ENCODE measurements at places on chromosomes 13 and 19.

- DNase-seq, result peak; percentile 3
Measured at GRCh38 chr13:99657848-99658260, 156.6 kb downstream of the TM9SF2 start.

DNA sequence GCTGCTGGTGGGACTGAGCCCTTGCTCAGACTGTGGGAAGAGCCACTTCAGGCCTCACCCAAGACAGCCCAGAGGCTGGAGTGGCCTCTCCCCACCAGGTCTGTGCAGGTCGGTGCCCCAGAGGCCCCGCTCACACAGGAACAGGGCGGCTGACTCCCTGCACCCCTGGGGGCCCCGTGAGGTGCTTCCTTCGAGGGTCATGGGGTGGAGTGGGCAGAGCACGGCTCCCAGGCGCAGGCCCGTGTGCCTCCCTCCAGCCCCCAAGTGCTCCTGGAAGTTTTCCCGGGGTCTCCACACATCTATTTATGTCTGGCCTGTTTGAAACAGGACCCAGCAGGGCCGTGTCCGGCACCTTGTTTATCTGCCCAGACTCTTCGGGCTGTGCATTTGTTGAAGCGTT lies 9.5 kb upstream of the TMEM255B start:
- DNase-seq, result no peak

GRCh38 chr13:73948848-73949529 lies 185.2 kb downstream of the KLF12 start:
- no peak for DNase-seq

GRCh38 chr13:52862358-52863206 lies 14.1 kb upstream of the PCDH8 start:
- DNase-seq, result no peak

DNA sequence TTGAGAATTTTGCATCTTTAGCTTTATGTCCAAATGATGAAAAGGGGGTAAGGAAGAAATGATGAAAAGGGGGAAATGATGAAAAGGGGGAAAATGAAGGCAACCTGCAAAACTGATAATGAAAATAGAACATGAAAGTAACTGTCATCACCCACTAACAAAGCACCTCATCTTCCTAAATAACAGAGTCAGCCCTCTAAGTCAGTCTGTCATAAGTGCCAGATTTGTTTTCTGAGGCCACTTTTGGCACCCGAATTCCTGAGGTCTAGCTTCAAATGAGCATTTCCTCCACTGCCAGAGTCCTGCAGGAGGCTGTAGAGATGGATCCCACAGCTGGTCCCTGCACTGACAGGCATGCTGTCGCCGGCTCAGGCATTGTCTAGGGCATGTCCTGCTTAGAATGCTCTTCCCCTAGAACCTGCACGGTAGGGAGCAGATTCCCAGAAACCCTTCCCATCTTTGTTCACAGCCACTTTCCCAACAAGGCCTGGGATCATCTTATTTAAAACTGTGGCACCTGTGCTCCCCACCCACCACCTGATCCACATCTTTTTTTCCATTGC lies 25.3 kb downstream of the RAP2A start:
- DNase-seq, result no peak

DNA sequence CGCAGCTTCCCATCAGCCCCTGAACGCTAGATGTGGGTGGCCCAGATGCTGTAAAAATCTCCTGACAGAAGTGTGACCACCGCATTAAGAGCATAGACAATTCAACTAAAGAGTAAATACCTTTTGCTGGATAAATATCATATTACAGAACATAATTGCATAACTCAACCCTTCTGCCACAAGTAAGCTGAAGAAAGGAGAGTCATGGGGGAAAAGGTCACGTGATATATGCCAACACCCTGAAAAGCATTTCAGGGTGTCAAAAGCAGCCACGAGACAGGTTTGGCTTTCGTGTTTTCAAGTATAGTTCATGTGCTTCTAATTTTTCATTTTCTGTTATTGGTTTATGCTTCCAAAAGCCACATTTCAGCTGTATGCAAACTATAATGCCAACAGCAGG lies 71.3 kb downstream of the LHFPL6 start:
- no peak for DNase-seq

DNA sequence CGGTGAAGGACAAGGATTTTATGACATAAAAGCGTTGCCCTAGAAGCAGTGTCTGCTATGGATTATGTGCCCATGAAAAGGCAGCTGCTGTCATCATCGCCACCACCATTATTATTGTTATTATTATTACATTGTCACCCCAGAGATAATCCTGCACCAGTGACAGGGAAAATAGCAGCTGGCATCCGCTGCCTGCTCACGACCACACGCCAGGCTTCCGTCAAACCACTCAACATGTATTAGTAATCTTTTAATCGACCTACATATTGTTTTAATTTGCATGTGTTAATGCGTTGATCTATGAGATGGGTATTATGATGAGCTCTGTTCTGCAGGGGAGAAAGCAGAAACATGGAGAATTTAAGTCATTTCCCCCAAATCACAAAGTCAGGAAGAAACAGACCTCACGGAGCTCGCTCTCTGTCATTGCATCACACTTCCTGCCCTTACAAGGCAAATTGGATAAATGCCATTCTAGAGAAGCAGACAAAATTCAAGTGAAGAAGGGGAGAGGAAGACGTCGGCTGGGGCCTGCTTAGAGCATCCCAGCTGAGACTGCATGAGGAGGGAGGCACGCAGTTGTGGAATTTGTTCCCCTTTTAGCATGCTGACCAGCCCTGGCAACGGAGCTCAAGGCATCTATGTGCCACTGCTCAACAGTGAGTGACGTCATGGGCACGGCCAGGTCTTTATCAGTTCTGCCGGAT lies at the start of gene FFAR3:
Gene FFAR3, plus strand, starts transcription at position 594 of the 707 bp plus-strand sequence. CDS start 431 bp downstream, outside the sequence.
- DNase-seq, result no peak

- no peak for DNase-seq
Measured at GRCh38 chr13:36096461-36097416, 34.4 kb downstream of the DCLK1 start.

DNA sequence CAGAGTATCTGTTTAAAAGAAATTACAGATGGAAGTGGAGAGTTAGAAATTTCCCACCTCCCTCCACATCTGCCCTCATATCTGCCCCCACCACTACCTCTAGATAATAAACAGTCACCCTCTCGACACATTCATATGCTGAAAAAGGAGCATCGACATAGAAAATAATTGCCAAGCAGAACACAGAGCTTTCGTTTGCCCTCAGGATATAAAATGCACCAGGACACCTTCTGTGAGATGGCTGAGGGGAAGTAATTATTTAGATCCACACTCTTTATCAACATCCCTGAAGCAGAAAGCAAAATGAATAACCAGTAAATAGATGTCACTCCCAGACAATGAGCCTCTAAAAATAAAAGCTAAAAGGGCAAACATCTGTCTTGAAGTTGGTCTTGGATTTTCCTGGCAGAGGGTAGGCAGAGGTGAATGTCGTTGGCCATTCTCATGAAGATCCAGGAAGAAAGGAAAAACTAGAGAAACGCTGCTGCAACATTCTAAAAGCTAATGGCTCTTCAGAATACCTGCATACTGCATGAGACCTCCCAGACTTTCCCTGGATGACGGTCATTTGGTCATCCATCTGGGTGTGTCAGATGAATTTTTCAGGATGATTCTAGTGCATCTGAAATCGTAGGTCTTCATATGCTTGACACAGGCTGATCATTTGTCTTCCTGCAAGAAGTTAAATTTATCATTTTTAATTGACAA lies 527.5 kb downstream of the RFC3 start:
- no peak for DNase-seq

DNA sequence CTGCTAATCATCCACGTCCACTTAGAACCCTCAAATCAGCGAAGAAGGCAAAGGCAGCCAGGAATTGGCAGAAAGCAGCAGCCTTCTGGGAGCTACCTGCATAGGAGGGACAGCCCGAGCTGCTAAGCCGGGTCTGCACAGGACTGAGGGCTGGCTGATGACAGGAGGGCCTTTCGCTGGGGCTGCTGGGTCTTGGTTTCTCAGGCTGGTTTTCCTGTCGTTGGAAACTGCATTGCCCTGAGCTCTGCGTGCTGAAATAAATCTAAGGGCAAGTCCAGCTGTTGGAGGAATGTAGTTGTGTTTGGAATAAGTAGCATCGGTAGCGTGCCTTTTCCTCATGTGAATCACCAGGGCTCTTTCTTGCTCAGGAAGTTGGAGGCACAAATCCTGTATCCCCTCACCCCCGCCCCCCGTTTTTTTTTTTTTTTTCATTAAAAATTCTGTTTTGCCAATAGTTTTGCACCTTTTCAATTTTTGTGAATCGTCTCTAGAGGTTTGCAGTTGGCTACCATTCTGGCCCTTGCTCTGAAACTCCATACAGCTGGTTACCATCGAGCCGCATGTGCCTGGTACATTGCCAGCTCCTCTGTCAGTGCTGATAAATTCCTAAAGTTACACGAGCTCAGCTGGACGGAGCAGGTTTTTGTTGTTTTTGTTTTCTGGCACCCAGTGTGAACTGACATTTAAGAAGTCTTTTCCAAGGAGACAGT lies 193.9 kb upstream of the RNF113B start:
- no peak for DNase-seq

DNA sequence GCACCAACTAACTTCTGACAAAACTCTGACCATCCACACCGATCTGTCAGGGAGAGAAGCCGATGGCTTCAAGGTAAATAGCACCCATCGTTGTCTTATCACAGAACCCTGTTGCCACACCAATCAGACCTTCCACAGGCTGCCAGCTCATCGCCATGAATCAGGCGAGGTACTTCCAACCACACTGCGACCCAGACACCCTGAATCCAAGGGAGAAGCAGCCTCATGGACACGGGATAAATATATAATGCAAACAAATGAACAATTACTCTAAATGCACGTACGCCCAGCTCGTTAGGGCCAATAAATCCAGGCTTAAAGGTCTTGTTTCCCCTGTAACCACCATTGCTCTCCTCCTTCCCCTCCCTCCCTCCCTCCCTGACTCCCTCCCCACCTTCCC lies 20.8 kb downstream of the RANBP3 start:
- DNase-seq, result no peak

- no peak for DNase-seq
Measured at GRCh38 chr19:33806434-33806881, 9.8 kb downstream of the KCTD15 start.

- DNase-seq, result no peak
Measured at GRCh38 chr13:29937841-29938240, 87.4 kb upstream of the UBL3 start.

GRCh38 chr19:42092350-42092749 lies 16.4 kb downstream of the ZNF574 start:
- no peak for DNase-seq

GRCh38 chr13:39682310-39682709 lies 26.8 kb downstream of the COG6 start:
- DNase-seq, result no peak

- no peak for DNase-seq
Measured at GRCh38 chr19:33366127-33366526, 7.4 kb upstream of the CEBPG start.

GRCh38 chr13:105956921-105957320 lies 578.5 kb downstream of the EFNB2 start:
- DNase-seq, result no peak

DNA sequence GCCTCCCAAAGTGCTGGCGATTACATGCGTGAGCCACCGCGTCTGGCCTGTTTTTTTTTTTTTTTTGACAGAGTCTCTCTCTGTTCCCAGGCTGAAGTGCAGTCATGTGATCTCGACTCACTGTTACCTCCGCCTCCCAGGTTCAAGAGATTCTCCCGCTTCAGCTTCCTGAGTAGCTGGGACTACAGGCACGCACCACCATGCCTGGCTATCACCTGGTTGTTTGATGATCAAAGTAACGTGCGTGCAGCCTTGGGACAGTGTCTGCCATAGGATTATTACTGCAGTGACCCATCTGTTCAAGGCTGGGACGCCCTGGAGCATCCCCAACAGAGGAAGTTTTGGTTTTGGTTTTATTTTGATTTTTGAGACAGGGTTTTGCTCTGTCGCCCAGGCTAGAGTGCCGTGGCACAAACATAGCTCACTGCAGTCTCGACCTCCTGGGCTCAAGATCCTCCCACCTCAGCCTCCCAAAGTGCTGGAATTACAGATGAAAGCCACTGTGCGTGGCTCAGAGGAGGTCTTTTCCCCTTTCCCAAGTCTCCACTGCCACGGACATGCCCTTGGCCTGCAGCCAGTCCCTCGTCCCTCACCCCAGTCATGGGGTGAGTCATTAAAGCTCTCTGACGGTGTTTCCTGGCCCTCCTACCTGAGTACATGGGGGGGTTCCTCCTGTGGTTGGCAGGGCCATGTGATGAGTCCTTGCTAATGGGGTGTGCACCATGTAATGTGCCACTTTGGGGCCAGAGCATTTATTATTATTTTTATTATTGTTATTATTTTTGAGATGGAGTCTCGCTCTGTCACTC lies 65.6 kb downstream of the IER2 start:
- DNase-seq, result no peak

GRCh38 chr13:91825516-91825915 lies 427.1 kb downstream of the GPC5 start:
- no peak for DNase-seq

DNA sequence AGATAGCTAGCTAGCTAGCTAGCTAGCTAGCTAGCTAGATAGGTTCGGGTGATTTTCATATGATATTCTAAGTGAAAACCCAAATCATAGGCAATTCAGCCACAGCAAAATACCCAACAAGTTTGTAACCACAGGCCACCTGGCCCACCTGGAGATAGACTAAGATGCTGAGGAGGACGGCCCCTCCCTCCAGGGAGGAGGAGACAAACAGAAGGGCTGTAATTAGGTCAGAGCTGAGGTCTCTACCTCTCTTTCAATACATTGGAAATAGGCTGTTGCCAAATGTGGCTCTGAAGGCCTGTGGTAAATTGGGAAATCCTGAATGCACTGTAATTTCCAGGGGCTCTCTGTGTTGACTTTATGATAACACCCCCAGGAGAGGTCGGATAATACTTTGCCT lies 382.2 kb downstream of the FGF9 start:
- DNase-seq, result no peak

GRCh38 chr13:57638186-57638890 lies 6.8 kb downstream of the PCDH17 start:
- no peak for DNase-seq

GRCh38 chr19:4580021-4580901 lies 20.8 kb upstream of the SEMA6B start:
- DNase-seq, result no peak

GRCh38 chr13:42153199-42154113 lies 105.0 kb downstream of the DGKH start:
- DNase-seq, result no peak

DNA sequence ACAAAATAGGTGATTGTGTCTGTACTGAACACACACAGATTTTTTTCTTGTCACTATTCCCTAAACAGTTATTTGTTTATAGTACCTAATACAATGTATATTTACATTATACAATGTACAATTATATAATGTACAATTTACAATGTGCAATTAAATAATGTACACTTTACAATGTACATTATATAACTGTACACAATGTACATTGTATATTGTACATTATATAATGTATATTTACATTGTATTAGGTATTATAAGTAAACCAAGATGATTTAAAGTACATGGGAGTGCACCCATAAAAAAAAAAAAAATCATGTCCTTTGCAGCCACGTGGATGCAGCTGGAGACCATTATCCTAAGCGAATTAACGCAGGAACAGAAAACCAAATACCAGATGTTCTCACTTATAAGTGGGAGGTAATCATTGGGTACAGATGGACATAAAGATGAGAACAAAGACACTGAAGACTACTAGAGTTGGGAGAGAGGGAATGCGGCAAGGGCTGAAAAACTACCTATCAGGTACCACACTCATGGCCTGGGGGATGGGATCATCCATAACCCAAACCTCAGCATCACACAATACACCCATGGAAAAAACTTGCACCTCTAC lies 68.1 kb downstream of the ABCC4 start:
- DNase-seq, result no peak
